Stimulated activated CD8-positive, alpha-beta memory T cell treated with anti-CD3 and anti-CD28 coated beads, Interleukin-7, amount 100 ng/mL, for 24 hours (primary cell): ENCODE measurements at places on chromosomes 2 and 18.

- DNase-seq: no peak
Measured at GRCh38 chr2:196962325-196962724, 35.8 kb upstream of the PGAP1 start.

DNA sequence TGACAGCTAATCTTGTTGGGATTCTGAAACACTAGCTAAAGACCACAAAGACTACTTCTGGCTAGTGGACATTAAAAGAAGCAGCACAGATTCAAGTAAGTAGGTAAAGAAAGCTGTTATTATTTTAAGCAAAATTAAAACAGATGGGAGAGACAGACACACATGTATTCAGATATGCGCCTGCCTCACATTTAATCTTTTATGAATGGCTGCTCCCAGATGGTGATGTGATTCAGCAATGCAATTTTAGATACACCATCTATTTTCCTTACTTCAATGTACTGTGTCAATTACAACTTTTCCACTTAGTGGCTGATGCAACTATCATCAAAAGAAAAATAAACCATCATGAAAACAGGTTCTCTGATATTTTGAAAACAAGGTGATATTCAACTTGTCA lies 133.0 kb upstream of the PGAP1 start:
- no peak for DNase-seq

DNA sequence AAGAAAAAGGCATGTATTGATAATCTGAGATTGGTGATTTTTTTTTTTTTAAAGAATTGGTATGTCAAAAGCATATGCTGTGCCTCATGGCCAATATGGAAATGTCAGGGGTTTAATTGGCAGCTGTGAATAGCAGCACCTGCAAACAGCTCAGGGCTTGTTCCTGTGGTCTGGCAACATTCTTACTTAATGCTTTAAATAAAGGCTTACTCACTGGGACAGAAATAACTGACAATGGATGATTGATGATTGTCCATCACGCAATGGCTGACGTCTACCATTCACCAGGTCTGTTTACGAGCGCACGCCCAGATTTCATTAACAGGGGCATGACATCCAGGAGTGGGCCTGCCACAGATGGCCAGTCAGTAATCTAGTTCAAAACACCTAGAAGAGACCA lies 66.7 kb downstream of the ETAA1 start:
- no peak for DNase-seq

GRCh38 chr2:85802354-85803103 lies 48.7 kb downstream of the ATOH8 start:
- no peak for DNase-seq

DNA sequence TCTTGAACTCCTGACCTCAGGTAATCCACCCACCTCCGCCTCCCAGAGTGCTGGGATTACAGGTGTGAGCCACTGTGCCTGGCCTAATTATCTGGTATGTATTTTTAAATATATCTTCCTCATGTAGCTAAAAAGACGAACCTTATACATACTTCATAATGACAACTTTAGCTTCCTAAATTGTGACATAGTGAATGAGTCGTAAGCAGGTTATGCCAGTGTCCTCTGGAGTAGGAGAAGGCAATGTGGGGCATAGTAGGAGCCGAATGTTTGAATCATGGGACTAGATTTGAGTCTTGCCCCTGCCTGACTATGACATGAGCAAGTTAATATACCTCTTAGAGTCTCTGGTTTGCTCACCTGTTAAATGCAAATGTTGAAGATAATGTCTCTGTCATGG lies 95.8 kb upstream of the FOSL2 start:
- DNase-seq: no peak

DNA sequence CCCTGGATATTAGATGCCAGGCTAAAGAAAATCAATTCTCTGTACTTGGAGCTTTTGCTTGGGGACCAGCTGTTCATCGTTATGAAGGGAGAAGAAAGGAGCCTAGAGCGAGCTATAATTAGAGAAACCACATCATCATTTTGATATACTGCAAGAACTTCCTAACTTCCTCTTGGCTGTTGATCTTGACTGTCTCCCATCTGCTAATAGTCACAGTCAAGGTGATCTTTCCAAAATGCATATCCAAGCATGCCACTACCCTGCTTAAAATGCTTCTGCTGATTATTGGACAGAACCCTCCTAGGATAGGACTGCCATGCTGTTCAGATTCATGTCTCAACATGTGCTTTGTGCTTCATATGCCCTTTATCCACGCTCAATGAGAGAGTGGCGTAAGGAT lies 54.8 kb downstream of the RAPGEF4 start:
- DNase-seq: no peak

- no peak for DNase-seq
Measured at GRCh38 chr2:45307147-45307546, 297.9 kb upstream of the SIX2 start.

DNA sequence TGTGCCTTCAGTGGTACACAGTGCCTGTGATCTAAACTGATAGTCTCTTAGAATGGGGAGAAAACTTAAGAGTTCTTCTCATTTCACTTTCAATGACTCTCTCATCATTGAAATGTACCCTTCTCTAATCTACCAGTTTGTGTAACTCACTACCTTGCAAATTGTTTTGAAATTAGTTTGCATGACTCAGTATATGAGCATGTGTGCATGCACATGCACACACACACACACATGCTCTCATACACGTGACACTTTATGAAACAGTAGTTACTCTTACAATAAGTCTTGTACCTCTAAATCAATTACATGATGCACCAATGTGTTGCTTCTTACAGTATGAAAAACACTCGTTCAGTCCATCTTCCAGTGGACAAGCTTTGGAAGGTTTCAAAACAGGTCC lies 10.6 kb downstream of the LYPD6B start:
- DNase-seq: no peak
